Stimulated activated CD4-positive, alpha-beta T cell treated with anti-CD3 and anti-CD28 coated beads, Interleukin-12 subunit alpha, Interleukin-12 subunit beta, amount 100 ng/mL, for 48 hours (primary cell): ENCODE measurements at places on chromosomes 7 and 10.
A peak's percentile ranks its signal among the peaks of the same experiment; 100 is the strongest.

- no peak for DNase-seq
Observed at GRCh38 chr10:21726601-21727225, 192.7 kb downstream of the MLLT10 start.

GRCh38 chr10:29119374-29119773, 169.5 kb upstream of the LYZL1 start:
- DNase-seq = peak; percentile 1

GRCh38 chr10:878333-878759, 53.2 kb downstream of the LARP4B start:
- DNase-seq = no peak

DNA sequence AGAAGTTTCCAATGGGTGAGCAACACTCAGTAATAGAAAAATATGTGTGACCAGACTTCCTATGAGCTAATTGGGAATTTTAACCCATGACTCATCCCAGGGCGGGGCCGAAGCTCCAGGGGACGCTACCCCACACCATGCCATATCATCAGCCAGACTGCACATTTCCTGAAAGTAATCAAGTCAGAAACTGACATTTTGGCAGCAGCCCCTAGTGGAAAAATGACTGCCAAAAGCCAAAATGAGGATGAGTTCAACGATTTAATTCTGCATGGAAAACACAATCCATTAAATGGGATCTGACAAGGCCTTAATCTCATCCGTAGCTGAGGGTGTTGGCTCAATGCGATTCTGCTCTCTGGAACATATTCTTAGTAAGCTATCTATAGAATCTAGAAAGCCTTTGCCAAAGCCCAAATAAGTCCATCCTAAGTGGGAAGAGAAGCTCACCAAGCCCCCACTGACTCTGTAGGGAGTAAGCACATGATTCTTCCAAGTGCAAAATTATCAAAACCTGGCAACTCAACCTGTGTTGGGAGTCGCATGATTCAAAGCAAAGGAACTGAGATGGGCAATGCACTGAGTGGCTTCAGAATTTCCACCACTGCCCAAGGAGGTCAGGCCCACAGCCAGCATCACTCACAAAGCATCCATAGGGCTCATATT, 93.1 kb upstream of the PDE1C start:
- no peak for DNase-seq
